ENCODE measurements at places on chromosomes 3 and 15.

DNA sequence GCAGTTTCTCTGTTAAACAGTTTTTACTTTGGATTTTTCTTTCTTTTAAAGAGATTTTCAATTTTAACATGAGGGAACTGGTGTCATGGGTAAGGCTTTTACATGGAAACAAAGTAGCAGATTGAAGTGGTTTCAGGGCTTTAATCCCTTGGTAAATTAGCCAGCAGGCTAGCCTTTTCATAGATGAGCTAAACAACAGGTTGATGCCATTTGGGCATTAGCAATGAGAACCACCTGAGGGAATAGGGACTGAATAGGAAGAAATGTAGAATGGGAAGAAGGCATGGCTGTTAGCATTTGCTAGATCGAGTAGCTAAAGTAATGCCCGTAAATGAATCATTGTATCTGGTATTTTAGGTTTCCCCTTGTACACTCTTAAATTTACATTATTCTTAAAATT is 165.5 kb upstream of the MLF1 start:
- no peak for DNase-seq

GRCh38 chr3:193777524-193777923 is 184.5 kb downstream of the OPA1 start:
- no peak for DNase-seq

GRCh38 chr3:165259541-165260193 is 63.5 kb upstream of the SLITRK3 start:
- DNase-seq, result no peak

DNA sequence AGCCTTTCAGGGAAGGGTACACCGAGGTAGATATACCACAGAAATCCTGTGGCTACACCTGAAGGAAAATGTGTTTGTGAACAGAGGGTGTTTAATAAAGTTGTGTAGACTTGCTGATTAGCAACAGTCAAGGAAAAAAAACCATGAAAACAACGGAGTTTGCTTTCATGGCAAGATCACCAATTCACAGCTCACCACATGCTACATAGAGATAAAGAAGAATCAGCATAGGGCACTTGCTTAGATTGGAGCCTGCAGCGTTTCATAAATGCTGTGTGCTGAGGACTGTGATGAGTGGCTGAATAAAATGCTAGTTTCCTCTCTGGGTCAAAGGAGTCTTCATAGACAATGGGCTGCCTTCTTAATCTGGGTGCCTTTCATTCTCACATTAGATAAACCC is 257.6 kb downstream of the SLC9A9 start:
- no peak for DNase-seq
